ENCODE measurements at places on chromosomes 11 and 22. TPM values are rescaled to one million over a fixed set of nuclear protein-coding genes. Genes with fewer than 3 reads are reported as not detected.
A peak's percentile ranks its signal among the peaks of the same experiment; 100 is the strongest.

GRCh38 chr11:46210133-46210636 lies 67.3 kb upstream of the CREB3L1 start:
- DNase-seq: no peak

DNA sequence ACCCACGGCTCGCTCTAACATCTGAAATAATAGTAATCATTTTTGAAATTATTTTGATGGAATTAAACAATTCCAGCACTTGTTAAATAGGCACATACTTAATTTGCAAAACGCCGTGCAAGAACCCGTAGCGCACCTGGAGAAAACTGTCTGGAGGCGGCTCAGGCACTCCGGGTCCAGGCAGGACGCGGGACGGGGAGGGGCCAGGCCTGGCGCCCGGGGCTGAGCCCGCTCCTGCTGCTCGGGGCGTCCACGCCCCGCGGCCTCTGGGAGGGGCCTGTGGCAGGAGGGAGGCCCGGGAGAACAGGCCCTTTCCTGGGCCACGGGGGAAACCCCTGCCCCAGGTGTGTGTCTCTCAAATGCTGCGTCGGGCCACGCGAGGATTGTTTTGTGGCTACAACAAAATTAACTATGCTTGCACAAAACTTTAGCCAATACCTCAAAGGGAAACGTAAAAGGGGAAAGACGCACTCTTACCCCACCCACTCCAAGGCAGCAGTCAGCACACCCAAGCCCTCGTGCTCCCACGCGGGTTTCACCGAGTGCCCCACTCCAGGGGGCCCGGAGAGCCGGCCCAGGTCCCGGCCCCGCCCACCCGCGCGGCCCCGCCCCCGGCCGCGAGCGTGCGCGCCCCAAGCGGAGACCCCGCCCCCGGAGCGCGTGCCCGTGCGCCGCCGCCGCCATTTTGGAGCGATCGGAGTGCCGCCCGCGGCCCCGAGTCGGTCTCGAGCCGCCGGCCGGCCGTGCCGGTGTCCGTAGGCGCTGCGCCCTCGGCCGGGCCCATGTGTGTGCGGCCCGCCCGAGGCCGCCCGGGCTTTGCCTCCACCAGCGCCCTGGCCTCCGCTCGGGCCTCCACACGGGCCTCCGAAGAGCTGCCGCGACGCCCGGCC lies at the start of gene PPP6R2:
Gene PPP6R2, plus strand, starts transcription at position 677 of the 890 bp plus-strand sequence. CDS start 50,582 bp downstream, outside the sequence.
- DNase-seq: peak; percentile 89

DNA sequence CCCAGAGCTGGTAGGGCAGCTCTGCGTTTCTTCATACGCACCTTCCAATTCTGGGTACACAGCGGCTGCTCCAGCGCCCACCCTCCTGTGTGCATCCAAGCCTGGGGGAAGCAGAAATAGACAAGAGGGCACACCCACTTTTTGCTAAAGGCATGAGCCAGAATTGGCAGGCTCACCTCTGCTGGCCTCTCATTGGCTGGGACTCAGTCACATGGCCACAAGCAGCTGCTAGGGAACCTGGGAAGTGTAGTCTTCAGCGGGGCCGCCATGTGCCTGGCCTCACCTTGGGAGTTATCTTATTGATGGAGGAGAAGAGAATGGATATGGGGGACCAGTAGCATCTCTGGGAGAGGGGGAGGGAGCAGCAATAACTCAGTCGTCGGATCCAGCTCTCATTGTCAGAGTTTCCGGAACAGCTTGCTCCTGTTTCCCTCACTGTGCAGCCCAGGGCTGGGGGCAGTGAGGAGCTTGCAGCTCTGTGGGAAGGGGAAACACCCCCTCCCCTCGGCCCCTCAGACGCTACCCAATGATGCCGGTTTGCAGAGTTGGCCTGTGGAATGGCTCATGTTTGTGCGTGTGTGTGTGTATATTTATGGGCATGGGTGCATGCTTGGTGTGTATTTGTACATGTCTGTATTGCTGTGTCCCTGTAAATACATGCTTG lies 11.8 kb upstream of the MIEF1 start:
- DNase-seq: peak; percentile 88

GRCh38 chr22:38112381-38112780 lies 1.9 kb upstream of the BAIAP2L2 start:
- no peak for DNase-seq

GRCh38 chr11:2583605-2583958 lies 116.2 kb downstream of the KCNQ1OT1 start:
- peak; percentile 4 for DNase-seq

DNA sequence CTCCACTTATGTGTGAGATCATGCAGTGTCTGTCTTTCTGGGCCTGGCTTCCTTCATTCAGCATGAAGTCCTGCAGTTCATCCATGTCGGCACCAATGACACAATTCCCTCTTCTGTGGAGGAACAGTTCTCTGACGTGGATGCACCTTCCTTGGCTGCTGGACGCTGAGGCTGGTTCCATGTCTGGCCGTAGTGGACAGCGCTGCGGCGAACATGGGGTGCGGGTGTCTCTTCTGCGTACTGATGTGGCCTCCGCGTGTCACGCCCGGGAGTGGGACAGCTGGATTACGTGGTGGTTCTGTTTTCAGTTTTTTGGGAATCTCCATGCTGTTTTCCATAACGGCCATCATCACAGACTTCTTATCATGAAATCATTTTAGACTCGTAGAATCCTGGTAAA lies 16.9 kb upstream of the MUC2 start:
- DNase-seq: no peak

DNA sequence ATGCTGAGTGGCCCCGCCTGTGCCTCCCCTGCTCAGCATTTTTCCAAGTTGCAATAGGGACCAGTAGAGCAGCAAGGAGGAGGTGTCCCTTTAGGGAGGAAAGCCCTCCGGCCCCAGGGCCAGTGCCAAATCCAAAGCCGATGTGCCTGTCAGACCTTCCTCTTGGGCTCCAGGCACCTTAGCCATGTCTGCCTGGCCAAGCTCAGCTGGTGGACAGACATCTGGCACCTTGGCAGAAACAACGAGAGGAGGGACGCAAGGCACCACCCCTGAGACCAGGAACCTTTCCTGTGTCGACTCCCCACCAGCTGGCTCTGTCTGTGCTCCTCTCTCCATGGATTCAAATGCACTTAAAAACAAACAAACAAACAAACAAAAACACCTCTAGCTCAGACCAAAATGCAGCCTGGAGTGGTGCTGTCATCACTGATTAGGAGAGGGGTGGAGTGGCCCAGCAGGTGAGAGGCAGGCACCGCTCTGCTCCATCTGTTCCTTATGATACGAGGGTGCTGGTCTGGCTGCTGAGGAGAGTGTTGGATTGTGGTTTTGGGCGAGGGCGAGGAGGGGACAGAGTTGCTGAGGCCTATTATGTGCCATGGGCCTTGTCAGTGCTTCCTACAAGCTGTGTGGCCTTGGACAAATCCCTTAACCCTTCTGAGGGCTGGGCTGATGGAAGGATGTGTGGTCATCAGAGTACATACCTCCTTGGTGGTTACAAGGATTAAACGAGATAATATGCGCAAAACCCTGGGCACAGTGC lies 46.2 kb downstream of the TP53I11 start:
- no peak for DNase-seq

GRCh38 chr11:4441515-4441914 lies 7.6 kb upstream of the OR52K2 start:
- DNase-seq: no peak

- no peak for DNase-seq
Observed at GRCh38 chr11:77038825-77039326, 4.7 kb downstream of the B3GNT6 start.

DNA sequence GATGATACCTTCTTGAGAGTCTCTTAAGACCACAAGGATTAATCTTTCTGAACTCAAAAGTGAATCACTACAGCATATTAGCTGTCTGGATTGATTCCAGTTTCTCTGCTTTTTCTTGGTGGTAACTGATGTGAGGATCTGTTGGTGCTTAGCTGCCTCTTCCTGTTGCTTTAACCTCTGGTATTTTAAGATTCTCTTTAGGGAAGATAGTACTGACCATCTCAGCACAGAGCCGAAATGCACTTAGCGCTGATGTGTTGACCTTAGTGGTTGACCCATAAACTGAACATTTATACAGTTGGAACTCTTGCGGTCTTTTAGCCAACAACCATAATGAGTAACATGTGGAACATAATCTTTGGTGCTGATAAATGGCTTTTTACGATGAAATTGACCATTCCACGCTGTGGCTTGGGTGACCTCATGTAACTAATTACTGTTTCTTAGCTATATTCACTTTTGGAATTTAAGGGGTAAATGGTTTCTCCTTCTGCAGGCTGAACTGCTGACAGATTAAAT lies 33.7 kb downstream of the APLP2 start:
- no peak for DNase-seq

DNA sequence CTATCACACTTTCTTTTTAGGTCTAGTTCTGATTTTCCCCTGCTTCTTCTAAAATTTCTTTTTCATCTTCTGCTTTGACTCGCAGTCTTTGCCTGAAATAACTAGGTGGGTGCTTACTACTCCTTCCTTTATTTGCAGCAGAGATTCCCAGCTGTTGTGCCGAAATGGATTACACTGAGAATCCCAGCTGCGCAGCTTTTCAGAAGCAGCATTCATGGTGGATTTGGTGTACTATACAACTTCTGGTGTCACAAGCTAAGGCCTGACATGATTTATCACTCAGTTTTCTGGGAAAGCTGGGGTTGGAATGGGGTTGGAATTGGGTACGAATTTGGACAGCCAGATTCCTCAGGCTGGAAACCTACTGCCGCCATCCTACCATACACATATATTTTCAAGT lies 6.0 kb upstream of the XKR3 start:
- no peak for DNase-seq

DNA sequence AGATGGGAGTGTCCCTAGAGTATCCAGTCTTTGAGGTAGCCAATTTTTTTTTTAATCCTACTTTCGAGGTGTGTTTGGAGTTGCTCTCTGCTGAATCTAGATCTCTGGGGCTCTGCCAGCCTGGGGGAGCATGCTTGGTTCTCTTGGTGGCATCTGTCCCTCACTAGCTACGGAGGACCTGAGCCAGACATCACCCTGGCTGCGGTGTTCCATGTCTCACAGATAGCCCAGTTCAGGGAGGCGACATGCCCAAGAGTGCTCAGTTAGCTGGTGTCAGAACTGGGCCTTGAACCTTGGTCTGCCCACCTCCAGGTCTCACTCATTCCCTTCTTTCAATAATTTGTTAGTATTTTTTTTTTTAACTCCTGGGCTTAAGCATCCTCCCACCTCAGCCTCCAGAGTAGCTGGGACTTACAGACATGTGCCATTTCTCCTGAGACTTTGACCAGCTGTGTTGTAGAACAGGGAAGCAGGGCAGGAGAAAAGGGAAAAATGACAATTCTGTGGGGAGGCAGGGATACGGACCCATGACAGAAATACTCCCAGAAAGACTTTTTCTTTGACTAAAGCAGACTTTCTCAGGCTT lies 621 bp downstream of the HMOX1 start:
- DNase-seq: no peak

DNA sequence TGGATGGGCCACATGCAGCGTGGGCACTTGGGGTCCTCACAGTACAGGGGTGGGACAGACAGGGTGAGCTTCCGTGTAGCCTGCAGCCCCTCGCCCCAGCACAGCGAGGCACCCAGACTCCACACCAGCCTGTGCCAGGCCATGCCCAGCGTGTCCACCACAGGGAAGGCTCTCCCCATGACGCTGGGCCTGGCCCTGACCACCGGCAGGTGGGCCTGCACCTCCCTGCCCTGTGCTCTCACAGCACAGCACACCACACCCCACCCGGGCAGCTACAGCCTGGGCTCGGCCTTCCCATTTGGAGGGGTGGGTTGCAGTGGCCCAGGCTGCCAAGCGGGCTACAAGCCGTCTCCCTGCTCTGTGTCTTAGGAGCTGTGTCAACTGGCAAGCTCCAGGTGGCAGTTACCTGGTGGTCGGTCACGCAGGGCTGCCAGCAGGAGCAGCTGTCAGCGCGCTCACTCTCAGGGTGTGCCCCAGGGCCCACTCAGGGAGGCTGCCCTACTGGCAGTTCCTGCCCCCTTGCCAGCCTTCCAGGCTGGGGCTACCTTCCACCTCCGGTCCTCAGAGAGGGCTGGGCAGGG lies 4.6 kb downstream of the MOB2 start:
- DNase-seq: peak; percentile 22

DNA sequence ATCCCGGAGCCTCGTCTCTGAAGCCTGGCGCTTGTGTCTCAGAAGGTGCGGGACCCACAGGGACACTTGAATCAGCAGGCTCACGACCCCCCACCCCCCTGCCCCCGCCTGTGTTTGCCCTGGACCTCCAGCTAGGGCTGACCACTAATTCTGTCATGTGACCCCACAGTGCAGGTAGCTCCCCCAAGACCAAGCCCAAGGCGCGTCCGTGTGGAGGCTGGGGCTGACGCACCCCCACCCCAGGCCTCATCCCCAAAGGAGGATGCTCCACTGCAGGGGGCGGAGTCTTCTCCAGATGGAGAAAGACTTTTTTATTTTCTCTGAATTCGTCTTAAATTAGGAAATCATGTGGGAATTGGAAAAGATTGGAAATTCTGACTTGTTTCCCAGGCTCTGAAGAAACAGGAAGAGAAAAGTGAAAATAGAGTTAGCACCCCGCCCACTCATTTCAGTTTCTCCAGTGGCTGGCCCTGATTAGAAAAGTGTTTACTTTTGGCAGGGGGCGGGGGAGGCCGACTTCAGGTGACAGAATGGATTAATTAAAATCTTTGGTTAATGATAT lies 1.0 kb upstream of the RELA start:
- DNase-seq: peak; percentile 84

DNA sequence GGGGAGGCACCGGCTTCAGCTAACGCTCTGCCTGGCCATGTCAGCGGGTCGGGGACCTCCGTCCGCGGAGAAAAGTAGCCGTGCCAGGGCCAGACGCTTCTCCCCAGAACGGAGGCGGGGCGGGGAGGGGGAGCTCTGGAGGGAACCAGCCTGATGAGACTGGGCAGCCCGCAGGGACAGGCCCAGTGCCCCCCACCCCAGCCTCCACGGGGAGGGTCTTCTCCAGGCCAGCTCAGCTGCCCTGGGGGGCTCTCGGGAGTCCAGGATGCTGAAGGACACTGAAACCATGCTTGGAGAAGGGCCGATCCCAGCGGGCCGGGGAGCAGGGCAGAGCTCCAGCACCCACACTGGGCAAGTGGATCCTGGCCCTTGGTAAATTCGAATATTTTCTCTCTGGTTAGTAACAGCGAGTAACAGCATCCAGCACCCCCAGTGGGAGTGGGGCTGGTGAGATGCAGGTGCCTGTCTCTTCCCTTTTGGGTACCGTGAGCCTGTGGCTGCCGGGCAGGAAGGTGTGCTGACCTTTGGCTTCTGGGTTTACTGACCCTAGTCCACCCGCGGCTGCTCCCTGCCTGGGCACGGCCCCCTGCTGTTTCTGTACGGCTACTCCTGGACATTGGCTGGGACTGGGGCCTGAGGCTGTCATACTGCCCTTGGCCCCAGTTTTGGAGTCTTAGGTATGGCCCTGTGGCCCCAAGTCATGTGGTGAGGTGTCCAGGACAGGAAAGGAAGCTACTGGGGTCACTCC lies 35.8 kb downstream of the GRAMD4 start:
- DNase-seq: no peak

DNA sequence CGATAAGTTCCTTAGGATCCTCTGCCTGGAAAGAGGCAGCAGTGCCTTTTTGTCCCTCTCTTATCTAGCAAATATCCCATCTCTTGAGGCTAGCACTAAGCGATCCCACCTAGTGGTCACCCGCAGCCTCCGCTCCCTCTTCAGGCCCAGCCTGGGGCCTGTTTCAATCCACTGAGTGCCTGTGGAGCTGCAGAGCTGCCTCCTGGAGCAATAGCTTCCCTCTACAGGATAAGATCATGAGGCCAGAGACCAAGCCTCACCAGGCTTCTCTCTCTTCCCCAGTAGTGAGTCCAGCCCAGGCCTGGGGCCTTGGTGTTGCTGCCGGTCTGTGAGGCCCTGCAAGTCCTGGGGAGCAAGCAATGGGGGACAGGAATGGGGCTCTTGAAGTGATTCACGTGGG lies 65.8 kb downstream of the SLC22A12 start:
- no peak for DNase-seq

NXPE2 gene
- total RNA-seq: 0.15 TPM

BATF2 gene
- total RNA-seq: 0.87 TPM

PRDM11 gene
- 29.6 TPM for total RNA-seq

OR52N4 gene
- not detected for total RNA-seq

MS4A1 gene
- not detected for total RNA-seq

SLC1A2 gene
- total RNA-seq: 3.0 TPM

ANGPTL5 gene
- 0.51 TPM for total RNA-seq

All from heart left ventricle (tissue), 16 donors.